COR-L47 (cell line): ENCODE measurements at places on chromosomes 11 and 22.

DNA sequence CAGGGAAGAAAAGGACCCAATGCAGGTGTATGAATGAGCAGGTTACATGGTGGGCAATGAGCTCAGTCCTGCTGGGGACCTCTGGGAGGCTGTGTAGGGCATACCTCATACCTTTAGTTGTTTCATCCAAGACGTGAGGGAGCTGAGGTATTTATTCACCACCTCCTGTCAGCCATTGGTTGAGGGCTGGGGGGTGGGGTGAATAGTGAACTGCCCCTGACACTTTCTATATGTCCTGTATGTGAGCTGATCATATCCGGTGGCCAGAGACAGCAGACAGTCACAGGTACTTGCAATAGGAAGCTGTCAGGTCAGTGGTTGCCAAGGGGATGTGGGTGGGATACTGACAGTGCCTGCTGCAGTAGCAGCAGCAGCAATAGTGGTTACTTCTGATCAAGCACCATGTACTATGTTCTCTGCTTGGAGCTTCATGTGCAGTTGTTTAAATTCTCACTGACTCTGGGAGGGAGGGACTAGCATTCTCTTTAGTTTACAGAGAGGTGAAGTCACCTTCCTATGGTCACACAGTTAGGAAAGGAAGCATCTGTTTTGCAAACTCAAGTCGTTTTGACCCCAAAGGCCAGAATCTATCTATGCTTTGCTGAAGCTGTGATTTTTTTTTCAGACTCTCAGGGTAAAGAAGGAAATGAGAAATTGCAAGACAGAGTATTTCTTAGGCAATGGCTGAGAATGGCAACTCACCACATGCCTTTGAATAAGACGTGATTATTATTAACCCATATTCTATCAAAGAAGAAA is 54.0 kb downstream of the MIAT start:
- no peak for DNase-seq

GRCh38 chr11:113833151-113833550 is 42.2 kb downstream of the USP28 start:
- DNase-seq, result no peak

- no peak for DNase-seq
These were observed 2.1 kb downstream of the NRIP3 start for GRCh38 chr11:9001736-9002135.

DNA sequence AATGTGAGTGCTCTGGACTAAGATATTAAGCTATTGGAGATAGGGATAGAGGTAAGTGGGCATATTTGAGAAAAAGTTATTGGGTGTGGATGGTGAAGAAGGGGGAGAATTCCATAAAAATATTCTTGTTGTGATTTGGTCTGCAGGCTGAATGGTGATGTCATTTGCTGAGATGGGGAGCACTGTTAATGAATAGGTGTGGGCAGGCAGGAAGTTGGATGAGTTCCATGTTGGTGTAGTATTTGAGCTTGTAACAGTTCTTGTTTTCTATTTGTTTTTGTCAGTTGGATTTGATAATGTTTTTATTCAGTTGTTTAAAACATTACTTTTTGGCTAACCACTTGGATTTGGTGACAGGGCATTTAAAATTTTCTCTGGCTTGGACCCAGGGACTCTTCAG is 168.8 kb downstream of the C11orf87 start:
- DNase-seq, result no peak

DNA sequence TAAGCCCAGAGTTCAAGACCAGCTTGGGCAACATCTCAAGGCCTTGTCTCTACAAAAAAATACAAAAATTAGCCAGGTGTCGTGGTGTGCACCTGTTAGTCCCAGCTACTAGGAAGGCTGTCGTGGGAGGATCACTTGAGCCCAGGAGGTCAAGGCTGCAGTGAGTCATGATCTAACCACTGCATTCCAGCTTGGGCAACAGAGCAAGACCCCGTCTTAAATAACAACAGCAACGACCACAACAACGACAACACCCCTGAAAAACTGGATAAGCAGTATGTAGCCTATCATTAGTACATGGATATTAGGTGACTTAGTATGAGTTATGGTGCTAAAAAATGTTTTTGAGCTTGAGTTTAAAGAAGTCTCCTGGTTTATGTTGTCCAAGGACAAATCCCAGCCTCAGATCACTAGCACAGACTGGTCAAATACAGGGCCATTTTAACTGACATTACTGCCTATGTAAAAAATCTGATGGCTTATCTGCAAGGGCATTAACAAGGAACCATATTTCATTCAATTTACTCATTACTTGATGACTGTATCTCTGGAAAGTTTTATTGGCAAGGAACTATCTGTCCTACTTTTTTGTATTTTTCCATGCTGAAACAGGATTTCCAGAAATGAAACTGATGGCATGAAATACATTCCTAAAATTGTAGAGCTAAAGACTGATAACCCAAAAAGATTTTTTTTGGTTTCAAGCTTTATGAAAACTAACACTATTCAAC is 23.4 kb downstream of the C2CD3 start:
- DNase-seq, result no peak

DNA sequence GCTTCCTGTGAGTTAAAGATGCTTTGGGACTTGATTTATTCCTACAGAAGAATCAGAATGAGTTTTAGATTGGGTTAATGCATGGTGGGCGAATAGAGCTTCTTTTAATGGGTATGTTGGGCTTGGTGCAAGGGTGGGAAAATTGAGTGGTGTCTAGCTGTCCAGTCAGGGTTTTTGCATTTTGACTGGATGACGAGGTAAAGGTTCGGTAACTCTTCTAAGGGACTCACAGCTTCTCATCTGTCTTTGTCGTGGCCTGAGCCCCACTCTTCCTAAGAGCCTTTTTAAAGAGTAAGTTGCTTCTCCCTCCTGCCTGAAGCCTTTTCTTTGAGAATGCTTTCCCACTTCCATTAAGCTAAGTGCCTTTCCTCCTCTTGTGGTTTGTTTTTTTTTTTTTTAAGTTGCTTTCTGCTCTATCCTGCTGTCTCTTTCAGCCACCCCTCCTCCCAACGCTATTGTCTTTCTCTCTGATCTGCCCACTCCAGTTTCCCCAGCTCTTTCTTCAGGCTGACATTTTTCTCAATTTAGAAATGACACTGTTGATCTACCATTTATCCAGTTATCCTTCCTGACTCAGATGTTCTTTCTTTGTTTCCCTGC is 1.1 kb downstream of the DPF2 start:
- DNase-seq, result no peak

- DNase-seq, result peak; percentile 56
These were observed 7.5 kb upstream of the WEE1 start for GRCh38 chr11:9565822-9566560.

DNA sequence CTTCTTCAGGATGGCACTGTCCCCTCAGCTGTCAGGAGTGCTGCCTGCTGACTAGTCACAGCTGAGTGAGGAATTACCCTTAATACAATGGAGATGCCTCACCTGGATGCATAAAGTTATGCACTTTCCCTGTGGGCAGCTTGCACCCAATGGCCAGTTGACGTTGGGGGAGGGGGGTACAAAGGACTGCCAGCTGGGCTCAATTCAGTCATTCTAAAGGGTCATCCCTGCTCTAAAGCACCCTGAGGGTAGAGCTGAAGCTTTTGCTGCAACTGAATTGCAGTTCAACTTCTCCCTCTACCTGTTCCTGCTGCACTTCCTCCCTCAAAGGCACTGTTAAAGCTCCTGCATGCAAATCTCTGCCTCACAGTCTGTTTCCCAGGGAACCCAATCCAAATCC is 147.8 kb upstream of the SESN3 start:
- DNase-seq, result no peak

GRCh38 chr22:26445577-26446275 is 16.7 kb downstream of the ASPHD2 start:
- DNase-seq, result no peak

DNA sequence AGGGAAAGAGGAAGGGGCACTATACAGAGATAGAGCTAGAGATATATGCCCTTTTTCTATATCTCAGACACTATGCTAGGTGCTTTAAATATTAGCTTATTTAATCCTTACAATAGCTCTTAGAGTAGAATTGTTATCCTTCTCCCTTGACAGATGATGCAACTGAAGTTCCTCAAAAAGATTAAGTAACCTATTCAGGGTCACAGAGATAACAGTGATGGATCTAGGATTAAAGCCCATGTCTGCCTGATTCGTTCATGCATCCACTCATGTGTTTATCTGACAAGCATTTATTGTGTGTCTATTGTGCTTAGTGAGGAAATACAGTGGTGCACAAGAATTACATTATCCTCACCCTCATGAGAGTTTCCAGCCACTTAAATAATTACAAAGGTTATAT is 8.7 kb downstream of the CCDC83 start:
- no peak for DNase-seq

DNA sequence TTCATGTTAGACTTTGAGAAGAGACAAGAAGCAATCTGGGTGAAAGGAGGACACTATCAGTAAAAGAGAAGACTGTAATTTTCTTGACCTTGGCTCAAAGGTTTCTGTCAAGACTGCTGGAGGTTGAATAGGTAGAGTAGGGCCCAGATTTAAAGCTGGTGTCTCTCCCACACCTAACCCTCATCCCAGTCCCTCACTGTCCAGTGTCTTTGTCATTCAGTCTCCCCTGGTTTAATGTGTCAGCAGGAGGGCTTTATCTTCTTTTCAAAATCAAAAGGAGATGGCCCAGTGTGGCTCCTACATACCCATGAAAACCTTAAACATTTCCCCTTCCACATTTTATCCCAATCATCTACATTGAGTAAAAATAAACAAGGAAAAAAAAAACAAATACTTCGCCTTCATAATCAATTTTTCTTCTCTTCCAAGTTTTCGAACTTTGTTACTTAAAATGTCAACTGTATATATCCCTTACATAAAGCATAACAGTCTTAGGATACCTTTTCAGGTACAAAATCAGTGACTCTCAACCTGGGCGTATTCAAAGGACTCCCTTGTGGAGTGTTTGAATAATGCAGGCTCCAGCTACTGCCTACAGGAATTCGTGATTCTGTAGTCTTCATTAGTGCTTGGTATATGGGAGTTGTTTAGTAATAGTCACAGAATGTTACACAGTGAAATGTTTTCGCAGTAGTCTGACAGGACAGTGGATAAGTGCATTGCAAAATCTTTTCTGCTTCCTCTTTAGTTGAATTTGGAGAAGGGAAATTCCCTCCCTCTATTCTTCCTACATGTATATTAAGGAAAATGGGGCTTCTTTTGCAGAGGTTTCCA is 87.2 kb downstream of the FAT3 start:
- DNase-seq, result no peak

GRCh38 chr11:79028225-79028624 is 412.6 kb downstream of the TENM4 start:
- DNase-seq, result no peak

GRCh38 chr11:4713241-4713640 is 8.7 kb downstream of the MMP26 start:
- no peak for DNase-seq

GRCh38 chr11:33064033-33064825 is 24.9 kb downstream of the TCP11L1 start:
- DNase-seq, result no peak

DNA sequence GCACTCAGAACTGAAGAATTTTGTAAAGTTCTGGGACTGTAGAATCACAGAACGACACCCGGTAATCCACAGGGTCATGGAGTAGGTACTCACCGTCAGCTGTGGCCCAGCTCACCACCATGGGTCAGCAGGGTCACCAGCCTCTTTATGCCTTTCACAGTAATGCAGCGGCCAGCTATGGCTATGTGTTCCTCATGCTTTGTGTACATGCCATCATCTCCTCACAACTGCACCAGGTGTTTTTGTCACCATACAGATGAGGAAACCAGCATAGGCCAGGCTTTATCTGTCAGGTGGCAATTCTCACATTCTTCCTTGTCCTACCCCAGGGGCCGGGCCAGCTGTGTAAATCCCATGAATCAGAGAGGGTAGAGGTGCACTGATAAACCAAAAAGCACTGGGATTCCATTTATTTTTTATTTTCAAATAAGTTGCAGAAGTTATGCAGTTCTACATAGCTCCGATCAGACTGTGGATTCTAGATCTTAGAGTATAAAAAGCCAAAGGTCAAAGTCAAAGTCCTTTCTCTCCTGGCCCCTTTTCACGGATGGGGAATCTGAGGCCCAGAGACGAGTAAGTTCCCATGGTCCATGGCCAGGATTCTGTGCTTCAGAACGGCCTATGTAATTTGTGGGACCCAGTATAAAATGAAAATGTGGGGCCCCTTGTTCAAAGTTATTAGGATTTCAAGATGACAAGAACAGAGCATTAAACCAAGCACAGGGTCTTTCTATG is 17.5 kb downstream of the TSKU start:
- DNase-seq, result no peak

DNA sequence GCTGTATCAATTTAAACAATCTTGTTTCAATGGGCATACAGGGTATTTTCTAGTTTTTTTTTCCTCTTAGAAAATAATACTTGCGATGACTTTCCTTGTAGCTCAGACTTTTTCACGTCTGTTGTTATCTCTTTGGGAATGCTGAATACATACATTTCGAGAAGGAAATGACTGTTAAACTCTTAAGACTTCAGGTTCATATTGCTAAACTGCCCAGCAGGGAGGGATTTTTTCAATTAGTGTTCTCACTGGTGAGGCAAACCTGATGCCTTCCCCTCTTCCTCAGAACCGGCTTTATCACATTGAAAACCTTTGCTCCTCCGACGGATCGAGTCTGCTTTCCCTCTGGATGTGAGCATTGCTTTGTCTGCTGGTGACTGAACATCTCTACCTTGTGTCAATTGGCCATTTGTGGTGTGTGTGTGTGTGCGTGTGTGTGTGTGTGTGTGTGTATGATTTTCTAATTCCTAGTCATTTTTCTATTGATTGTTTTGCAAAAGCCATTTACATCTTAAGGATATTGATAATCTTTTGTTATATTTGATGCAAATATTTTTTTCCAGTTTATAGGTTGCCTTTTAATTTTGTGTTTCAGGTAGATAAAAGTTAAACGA is 6.6 kb downstream of the NEAT1 start:
- no peak for DNase-seq

GRCh38 chr11:46508360-46508759 is 85.5 kb downstream of the AMBRA1 start:
- no peak for DNase-seq

DNA sequence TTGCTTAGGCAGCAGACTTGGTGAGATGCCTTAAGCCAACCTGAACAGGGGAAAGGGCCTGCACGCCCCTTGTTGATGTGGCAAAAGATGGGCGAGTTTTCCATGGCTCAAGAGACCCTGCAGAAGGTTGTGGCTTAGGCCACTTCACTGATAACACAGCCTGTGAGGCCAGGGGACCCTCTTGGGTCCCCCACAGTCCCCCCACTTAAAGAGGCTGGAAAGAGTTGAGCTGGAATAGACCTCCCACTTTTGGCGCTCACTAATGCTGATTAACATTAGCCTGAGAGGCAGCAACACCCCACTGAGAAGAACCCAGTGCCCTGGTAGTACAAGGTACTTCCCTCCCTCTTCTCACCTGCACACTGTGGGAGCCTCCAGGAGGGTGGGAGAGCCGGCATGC is 107.5 kb downstream of the TRIM29 start:
- no peak for DNase-seq
